Hematopoietic multipotent progenitor cell treated with erythropoietin and hydrocortisone succinate and interleukin-3 and kit ligand, for 6 days (in vitro differentiated cells): ENCODE measurements at places on chromosomes 2 and 18.

- DNase-seq, result no peak
These were observed 153.6 kb downstream of the COL4A4 start for GRCh38 chr2:227010433-227010832.

DNA sequence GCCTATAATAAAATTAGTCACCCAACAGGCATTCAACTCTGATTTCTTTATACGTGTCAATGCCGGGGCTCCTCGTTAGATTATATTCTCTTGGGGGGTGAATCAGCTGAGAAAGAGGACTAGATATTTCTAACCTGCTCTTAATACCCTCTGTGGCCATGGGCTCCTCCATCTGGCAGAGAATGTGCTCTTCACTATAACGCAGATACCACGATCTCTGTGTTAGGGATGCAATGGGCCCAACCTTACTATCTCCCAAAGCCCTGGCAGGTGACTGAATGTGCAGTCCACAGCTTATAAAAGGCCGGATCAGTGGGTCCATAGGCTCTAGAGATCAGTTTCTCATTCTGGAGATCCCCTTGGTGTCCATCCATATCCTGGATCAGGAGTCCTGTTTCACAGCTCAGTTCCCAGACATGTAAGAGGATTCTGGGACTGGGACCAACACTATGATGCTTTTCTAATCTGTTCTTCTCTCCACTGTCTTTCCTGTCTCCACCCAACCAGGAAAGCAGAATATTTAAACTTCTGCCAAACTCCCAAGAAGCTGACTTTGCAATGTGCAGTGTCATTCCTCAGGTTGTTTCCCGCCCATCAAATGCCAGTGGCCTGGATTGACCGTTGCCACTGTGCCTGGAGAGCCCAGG is 71.4 kb upstream of the CELF4 start:
- no peak for DNase-seq

- no peak for DNase-seq
These were observed 18.5 kb upstream of the SEMA4C start for GRCh38 chr2:96888072-96889011.

DNA sequence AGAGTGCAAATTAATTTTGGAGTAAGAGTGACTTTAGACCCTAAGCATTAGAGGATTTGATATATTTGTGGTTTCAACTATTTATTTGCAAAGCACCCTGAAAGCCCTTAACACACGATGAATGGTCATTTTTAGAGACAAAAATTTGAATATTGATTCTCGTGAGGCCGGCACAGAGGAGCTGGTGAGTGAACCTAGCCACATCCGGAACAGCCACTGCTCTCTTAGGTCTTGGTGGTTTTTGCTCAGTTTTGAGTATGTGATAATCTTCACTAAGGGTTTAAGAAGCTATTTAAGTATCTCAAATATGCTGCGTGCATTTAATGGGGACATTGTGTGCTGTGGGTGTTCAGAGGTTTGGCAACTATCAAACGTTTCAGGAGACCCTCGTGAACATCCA is 204.8 kb downstream of the TSN start:
- no peak for DNase-seq
